AG20443 (cell line): ENCODE measurements at places on chromosomes 6 and 20.

DNA sequence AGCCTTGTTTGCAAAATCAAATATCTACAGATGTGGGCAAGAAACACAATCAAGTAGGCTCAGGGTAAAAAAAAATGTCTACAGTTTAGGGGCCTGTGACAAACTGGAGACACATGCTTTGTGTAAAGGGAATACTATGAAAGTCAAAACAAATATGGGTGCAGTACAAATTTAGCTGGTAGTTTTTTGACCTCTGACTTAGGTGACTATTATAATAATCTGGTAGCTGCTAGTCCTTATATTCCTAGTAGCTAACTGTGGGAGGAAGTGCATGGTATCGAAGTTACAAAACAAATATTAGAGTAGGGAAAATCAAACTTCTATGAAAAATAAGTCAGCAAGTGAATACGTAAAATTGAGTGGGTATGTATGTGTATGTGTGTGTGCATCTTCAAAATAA, 35.4 kb downstream of the CYP24A1 start:
- DNase-seq = no peak

- DNase-seq = peak; percentile 56
Observed at GRCh38 chr6:111427341-111428116, 55.5 kb downstream of the REV3L start.

DNA sequence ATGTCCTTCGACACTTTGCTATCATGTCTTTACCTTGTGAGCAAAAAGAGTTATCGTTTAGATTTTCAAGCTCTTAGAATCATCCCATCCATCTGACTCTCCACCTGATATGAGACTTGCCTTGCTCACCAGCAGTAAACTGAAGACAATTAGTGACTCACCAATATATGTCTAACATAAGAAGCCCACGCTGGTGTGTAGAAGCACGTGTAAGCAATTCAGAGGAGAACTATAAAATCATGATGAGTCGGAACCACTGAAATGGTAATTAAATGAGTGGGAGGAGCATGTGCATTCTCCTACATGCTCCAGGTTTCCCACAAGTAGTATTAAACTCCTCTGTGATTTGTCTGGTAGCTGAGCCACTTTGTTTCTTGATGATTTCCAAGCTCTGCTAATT, 181.6 kb upstream of the RNF217 start:
- no peak for DNase-seq

- DNase-seq = no peak
Observed at GRCh38 chr6:14361956-14362587, 244.5 kb downstream of the CD83 start.

DNA sequence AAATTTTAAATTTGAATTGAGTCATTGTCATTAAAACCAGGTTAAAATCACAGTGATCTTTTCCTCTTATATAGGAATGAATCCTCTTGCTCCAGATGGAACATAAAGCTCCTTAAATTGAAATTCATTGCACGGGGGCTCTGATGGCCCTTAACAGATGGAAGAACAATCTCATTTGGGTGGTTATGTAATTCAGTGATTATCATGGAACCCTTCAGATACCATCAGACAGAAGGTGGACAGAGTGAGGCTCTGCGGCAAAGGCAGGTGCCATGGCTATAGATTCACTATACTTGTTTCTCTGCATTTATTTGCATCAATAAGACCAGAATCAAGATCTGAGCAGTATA, 17.8 kb upstream of the RNF182 start:
- no peak for DNase-seq

GRCh38 chr20:63843222-63843621, 12.2 kb upstream of the ZBTB46 start:
- no peak for DNase-seq

- peak; percentile 67 for DNase-seq
Observed at GRCh38 chr6:74137911-74138310, 441.9 kb downstream of the CD109 start.

- no peak for DNase-seq
Observed at GRCh38 chr6:15239616-15240364, 6.1 kb upstream of the JARID2 start.

DNA sequence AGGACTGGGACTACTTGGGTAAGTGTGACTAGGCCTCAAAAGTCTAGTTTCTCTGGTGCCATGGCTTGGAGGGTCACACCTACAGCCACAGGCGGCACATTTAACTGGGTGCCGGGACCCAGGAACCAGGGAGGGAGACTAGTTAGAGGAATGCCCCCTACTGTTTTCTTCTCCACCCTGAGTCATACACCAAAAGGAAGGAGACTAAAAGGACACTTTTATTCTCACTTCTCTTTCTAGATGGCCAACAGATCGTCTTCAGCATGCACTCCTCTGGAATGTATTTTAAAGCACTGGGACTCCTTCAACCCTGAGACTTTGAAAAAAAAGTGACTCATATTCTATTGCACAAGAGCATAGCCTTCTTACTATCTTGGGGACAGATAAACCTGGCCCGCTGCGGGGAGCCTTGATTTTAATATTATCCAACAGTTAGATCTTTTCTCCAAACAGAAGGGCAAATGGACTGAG, 33.4 kb downstream of the PLN start:
- DNase-seq = peak; percentile 63

DNA sequence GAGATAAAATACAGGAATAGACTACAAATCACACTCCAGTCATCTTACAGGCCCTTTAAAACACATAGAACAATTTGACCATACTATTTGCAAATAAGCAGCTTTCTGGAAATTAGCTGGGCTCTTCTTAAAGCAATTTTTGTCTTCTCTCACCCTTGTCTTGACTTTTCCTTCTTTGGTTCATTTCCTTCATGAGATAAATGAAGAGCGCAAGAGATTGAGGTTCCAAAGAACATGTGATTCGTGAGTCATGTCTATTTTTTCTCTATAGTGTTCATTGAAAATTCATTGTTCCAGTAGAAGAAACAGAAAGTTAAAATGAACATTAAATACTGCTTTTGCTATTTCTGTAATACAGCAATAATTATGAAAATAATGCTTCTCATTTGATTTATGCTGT, 33.9 kb downstream of the PRDM1 start:
- DNase-seq = no peak

DNA sequence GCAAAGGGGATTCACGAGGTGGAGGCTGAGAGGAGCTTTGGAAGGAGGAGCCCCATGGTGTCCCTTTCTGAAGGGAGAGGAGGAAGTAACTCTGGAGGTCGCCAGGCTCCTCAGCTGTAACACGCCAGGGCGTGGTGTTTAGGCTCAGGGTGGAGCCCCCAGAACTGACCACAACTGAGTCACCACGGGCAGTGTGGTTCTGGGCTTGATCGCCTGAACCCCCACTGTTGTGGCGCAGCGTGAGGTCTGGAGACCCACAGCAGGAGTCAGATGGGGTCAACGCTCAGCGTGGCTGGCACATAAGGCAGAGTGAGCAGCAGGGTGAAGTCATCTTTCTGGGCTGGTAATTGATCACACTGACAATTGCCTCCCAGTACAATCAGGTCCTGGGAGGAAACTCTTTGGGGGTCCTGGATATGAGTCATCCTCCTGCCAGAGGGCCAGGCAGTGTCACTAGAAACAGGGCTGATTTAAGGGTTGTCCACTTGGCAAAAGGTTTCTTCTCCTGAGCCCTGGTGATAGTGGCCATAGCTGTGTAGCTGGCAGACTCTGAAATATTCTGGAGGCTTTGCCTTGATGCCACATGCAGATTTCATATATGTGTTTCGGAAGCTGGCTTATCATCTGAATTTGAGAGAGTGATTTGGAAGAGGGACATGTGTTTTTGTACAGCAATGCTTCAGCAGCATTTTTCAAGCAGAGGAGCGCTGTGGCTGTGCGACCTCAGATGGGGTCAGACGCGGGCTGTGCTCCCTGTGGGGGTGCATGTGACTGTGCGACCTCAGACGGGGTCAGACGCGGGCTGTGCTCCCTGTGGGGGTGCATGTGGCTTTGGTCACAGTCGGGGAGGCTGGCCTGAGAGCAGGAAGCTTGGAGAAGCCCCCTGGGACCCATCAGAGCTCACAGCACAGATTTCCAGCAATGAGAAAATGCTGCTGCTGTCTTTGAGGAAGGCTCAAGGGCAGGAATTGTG, 50.0 kb downstream of the SYNJ2 start:
- peak; percentile 90 for DNase-seq

GRCh38 chr6:2531426-2532215, 219.1 kb downstream of the MYLK4 start:
- DNase-seq = peak; percentile 74

GRCh38 chr6:89217299-89217910, at the start of gene GABRR1:
TSS of gene GABRR1 (minus strand) at chr6:89217358. CDS start at chr6:89217322, 36 bp downstream.
- no peak for DNase-seq

DNA sequence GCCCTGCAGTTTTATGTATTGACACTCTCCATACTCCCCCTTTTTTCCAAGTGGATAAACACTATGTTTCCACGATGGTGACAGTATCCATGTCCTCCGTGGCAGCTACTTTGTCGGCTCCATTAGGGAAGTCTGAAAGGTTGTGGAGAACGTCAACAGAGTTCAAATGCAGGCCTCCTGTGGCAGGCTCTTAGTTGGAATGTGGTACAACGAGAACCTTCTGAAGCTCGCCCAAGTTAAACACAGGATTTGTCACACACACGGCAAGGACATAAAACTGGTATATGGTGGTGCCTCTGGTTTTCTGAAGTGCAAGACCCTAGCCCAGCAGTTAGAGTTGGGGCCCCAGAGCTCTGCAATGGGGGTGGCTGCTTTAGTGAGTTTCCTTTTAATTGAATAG, 187.0 kb upstream of the TAB2 start:
- no peak for DNase-seq

- no peak for DNase-seq
Observed at GRCh38 chr20:3222635-3223600, 13.6 kb downstream of the ITPA start.

- DNase-seq = peak; percentile 93
Observed at GRCh38 chr20:51447097-51447764, 95.3 kb downstream of the NFATC2 start.

GRCh38 chr6:129920103-129920798, 59.1 kb upstream of the TMEM244 start:
- DNase-seq = peak; percentile 9

- peak; percentile 89 for DNase-seq
Observed at GRCh38 chr20:45419188-45420091, 3.5 kb downstream of the PIGT start.

- DNase-seq = peak; percentile 86
Observed at GRCh38 chr20:1718604-1719384, 61.2 kb upstream of the SIRPG start.

- DNase-seq = no peak
Observed at GRCh38 chr20:61998343-61999121, 67.1 kb downstream of the TAF4 start.

GRCh38 chr20:35285806-35286076, 1.2 kb upstream of the EIF6 start:
- no peak for DNase-seq

- no peak for DNase-seq
Observed at GRCh38 chr6:12119085-12119588, 107.0 kb downstream of the HIVEP1 start.

GRCh38 chr6:44000164-44000842, 126.9 kb downstream of the MRPL14 start:
- DNase-seq = no peak
